Thoracic aorta (tissue), 2 donors: ENCODE measurements at places on chromosomes 5 and 9. TPM values are rescaled to one million over a fixed set of nuclear protein-coding genes. Genes with fewer than 3 reads are reported as not detected.

DNA sequence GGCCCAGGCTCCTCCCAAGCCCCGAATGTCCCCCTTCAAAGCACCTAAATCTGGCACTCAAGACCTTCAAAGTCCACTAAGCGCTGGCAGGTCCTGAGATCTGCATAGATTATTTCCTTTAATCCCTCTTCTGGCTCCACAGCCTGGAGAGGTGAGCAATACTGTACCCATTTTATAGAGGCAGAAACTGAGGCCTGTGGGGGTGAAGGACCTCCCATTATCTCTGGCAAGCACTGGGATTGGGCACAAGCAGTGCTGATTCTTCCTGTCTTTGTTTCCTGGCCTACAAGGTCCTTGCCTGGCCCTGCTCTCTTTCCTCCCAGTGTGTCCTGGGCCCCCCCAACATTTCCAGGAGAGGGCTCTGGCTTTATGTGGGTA, 252.3 kb downstream of the PBX3 start:
- DNase-seq: no peak

- no peak for DNase-seq
These were observed 899 bp upstream of the SHC3 start for GRCh38 chr9:89179540-89179894.

The CD74 gene
- 1,048 TPM for total RNA-seq

The EGR1 gene
- total RNA-seq: 340 TPM

The SPATA31E1 gene
- not detected for total RNA-seq

The OTP gene
- not detected for total RNA-seq

DNA sequence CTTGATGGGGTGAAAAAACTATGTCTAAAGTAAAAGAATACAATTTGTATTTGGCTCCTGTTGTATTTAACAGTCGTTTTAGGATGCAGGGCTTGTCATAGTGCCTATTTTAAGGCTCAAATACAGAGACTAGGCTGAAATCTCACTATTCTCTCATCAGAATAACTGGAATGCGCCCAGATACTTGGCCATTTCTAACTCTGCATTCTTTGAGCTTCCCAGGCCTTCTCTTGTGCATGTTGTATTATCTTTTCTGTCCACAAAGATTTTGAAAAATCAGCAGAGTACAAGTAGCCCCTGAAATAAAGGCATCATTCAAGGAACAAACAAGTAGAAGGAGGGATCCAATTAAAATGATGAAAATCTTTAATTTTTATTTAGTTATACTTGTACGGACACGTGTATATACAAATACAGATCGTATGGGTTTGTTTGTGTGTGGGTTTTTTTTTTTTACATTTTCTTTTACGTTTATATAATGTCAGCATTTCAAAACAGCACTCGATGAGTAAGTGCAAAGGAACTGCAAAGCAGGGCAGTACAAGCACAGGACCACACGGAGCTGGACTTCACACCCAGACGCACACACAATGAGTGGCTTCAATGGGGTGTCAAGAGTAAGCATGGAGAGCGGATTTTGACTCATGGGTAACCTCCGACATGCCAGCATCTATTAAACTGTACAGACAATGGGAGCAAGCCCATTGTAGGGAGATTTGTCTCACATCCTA, 294.0 kb downstream of the EFNA5 start:
- no peak for DNase-seq
